ENCODE measurements at places on chromosomes 7 and 10.

GRCh38 chr7:25789701-25790640 is 362.0 kb upstream of the NFE2L3 start:
- DNase-seq, result no peak

- DNase-seq, result no peak
Measured at GRCh38 chr7:38700116-38700515, 68.9 kb upstream of the AMPH start.

DNA sequence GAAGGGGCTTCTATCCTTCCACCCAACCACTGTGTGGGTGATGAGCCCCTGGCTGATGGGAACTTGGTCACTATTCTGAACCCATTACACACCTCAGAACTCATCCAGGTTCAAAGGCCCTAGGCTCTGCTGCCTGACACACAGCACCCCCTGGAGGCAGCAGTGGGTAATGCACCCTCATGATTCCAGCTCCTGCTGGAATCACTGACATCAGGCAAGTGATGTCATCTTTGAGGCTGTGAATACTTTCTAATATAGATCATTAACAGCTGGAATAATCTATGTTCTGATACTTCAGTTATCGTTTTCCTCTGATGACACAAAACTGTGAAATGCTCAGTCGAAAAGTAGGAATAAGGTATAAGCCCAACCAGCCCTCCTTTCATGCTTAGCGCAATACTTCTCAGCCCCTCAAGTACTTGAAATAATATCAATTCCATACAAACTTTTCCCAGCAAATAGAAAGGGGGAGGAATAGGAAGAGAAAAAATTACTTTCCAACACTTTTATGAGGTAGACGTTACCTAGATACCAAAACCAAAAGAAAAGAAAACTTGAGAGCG is 7.5 kb upstream of the RBP3 start:
- peak; percentile 77 for DNase-seq

- DNase-seq, result peak; percentile 80
Measured at GRCh38 chr7:148262721-148263229, 327.8 kb upstream of the C7orf33 start.

DNA sequence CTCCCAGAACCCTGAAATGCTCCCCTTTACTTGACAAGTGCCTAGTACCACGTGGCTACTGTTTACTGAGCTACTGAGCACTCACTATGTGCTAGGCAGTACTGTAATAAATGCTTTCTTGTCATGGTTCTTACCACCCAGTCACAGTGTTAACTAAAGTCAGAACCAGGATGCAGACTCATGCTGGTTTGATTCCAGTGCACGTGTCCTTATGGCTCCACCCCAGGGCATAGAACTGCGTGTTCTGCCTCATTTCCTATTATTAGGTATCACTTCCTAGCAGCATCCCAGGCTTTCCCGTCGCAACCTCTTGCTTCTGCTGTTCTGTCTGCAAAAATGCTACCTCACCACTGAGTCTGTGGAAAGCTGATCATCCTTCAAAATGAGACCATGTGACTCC is 71.7 kb upstream of the DOCK1 start:
- no peak for DNase-seq

DNA sequence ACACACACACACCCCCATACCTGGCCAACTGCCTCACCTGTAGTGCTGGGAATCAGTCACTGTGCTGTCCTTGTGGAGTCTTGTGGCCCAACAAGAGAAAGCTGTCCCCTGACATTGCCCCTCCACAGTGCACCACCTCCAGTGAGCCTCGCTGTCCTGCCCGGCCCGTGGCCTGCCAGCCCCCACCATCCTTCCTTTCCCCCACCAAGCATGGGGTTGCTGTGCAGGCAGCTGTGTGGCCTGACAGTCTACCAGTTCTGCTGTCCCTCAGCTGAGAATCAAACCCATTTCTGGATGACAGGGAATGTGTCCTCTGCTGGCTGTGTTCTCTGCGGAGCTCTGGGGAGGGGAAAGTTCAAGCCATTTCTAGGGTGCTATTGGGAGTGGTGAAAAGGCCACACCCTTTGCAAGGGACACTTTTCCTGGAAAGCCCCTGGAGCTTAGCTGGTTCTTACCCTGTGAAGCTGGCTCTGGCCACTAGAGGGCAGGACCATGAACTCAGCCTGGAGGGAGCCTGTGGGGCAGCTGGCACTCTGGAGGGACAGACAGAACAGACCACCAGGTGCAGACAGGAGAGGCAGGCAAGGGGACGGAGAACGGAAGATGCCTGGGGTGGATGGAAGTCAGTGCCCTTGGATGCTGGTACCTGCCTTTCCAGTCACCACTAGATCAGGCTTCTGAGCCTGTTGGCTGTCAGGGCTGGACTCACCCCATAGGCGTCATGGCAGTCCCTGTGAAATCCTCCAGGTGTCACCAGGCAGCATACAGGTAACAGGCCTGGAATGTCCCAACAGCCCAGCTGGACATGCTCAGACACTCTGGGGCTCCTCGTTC is 10.5 kb upstream of the MTPAP start:
- no peak for DNase-seq

DNA sequence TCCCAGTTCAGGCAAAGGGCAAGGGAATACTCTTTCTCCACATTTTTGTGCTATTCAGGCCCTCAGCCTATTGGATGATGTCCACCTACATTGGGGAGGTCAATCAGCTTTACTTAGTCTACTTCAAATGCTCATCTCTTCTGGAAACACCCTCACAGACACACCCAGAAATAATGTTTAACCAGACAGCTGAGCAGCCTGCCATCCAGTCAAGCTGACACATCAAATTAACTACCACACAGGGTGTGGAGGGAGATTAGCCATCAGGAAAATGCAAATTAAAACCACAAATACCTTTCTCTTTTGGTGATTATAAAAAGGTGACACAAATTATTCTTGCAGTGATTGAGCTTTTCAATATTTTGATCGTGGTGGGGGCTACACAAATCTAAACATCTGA is 74.7 kb upstream of the FZD8 start:
- DNase-seq, result no peak

- DNase-seq, result no peak
Measured at GRCh38 chr10:110931769-110932381, 12.5 kb downstream of the SHOC2 start.

DNA sequence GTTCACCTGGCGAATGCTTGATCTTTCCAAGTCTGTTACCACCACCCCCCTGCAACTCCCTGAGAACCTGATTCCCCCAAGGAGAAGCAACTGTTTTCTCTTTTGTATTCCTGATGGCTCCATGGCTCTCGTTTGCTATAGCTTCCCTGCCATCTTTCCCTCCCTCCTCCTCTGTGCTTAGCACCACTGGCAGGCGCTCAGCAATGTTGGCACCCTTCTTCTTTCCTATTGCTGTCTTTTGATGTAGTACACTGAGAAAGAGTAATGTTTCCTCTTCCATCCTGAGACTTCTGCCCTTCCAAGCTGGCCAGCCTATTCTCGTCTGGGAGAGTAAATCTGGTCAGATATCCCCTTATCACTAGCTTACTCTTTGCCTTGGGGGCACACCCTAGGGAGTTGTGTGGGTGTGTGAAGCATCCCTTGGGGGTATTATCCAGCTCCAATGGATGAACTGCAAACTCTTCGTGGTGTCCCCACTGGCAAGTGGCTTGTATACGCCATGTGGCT is 74.0 kb downstream of the BMPER start:
- no peak for DNase-seq

DNA sequence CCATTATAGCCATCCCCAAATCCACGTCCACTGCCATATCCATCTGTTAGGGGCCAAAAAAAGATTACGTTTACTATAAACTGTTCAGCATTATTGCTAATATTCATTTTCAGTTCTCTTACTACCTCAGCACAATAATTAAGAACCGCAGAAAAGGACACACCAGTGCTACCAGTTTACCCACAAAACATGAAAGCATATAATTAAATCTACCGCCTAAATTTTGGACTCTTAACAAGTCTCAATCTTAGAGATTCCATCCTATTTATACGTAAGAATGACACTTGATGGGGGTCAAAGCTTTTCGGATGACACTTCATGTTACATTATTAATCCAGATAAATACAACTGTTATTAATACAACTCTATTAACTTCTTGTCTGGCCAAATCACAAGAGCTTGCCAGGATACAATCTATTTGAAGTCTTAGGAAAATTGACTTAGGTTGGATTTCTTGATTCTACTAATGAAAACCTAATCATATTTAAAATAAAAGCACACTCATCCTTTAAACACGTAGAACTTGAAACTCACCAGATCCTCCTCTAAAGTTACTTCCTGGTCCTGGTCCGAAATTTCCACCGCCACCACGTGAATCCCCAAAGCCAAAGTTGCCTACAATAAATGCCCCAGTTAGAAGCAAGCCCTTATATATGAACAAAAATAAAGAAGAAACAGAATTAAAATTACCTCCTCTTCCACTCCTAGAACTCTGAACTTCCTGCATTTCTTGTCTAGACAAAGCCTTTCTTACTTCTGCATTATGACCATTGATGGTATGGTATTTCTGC is 4.5 kb downstream of the HNRNPA2B1 start:
- DNase-seq, result no peak

GRCh38 chr10:100468978-100469377 is 6.2 kb downstream of the WNT8B start:
- no peak for DNase-seq

DNA sequence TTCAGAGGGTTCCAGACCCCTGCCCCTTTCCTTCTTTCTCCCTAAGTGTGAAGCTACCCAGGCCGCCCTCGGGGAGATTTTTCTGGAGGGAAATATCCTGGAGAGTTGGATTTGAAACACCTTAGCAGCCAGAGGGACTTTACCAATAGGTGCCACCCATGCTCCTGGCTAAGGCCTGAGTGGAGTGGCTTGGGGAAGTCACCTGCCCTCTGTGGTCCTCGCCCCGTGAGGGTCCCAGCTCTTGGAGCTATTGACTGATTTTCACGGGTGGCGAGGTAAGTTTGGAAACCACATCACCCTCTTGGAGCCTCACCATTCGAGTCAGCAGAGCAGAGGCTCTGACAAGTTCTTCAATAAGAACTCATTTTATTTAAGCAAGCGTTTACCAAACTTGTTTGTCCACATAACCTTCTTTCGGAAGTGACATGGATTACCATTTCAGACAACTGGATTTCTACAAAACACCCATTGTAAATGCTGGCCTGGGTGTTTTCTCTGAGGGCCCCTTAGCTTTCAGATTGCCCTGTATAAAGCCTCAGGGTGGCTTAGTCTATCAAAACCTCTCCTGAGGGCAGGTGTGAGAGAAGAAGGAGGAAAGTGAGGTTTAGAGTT is 20.4 kb downstream of the AQP1 start:
- DNase-seq, result no peak

- DNase-seq, result no peak
Measured at GRCh38 chr7:148830897-148831692, 53.0 kb downstream of the EZH2 start.

- DNase-seq, result no peak
Measured at GRCh38 chr7:16773326-16773725, 19.8 kb downstream of the TSPAN13 start.

GRCh38 chr7:16564909-16565426 is 38.3 kb downstream of the LRRC72 start:
- no peak for DNase-seq

DNA sequence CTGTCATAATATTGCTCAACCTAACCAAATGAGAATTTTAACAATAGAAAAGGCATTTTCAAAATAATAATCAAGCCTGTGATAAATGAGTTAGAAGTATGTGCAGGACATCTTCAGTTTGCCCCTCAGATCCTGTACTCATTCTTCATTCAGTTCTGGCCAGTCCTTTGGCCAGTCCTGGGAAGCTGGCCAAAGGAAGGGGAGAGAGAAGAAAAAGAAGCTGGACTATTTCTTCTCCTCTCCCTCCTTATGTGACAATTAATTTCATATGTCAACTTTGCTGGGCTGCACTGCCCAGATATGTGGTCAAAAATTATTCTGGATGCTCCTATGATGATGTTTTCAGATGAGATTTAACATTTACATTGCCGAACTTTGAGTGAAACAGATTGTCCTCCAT is 31.6 kb upstream of the ITGB8 start:
- no peak for DNase-seq
